ENCODE measurements at places on chromosomes 12 and 14.
A peak's percentile ranks its signal among the peaks of the same experiment; 100 is the strongest.

GRCh38 chr12:67916266-67916970 lies 72.8 kb upstream of the IFNG-AS1 start:
- no peak for DNase-seq

- DNase-seq: no peak
These were observed 255.8 kb upstream of the FOXN3 start for GRCh38 chr14:89672636-89673511.

DNA sequence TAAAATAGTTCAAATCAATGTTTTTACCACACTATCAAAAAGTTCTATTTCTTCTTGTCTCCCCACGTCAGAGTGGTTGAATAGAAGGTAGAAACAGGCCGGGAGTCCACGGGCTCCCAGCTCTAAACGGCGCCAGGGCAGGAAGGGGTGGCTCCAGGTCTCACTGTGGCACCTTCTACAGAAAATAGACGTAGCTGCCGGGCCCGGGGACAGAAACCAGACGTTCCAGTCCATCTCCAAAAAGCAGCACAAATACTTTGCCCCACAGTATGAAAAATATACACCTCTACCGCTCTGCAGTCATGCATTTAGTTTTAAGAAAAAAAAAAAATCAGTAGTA lies 30.9 kb downstream of the CCNK start:
- no peak for DNase-seq

- peak; percentile 45 for DNase-seq
These were observed 11.1 kb upstream of the SMAGP start for GRCh38 chr12:51281202-51281924.

- DNase-seq: no peak
These were observed 17.8 kb upstream of the BCL7A start for GRCh38 chr12:122003651-122004611.

DNA sequence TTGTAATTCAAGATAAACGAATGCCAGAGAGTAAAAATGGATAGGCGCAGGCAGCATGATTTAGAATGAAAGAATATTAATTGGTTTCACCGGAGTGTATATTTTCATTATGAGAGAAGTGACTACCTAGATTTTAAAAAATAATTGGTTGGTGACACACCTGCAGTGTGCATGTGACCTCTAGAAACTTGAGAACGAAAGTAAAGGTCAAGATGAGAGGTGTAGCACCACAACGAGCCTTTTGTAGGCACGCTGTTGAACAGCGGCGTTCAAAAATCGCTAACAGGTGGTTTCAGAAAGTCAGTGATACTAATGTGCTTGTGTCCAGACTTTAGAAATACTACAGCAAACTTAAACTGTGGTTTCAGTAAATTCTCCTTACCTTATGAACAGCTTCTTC lies 123.8 kb downstream of the NPAS3 start:
- no peak for DNase-seq

- DNase-seq: no peak
These were observed 2.0 kb downstream of the ESR2 start for GRCh38 chr14:64292197-64292596.

DNA sequence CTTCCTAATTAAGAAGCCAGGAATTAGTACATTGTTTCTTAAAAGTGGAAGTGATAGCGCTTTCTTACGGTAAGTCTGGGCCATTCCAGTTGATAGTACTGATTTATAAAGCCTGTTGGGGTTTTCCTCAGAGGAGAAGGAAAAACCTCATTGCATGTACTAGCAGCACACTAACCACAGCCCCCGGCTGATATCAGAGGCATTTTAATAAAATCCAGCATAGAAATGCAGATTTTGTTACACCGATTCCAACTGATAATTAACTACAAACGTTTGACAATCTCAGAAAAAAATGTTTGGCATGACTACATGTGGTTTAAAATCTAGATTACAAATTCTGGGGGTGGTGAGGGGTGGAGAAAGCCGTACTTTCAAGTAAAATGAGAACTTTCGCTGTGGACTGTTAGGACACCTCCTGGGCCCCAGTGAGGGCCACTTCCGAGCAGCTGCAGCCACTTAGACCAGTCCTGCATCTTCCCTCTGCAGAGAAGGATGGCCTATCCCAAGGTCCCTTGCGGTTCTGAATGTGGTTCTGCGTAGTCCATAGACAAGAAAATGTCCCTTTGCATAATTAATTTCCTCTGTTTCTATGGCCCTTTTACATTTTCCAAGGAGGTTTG lies 374.4 kb downstream of the NUAK1 start:
- no peak for DNase-seq

DNA sequence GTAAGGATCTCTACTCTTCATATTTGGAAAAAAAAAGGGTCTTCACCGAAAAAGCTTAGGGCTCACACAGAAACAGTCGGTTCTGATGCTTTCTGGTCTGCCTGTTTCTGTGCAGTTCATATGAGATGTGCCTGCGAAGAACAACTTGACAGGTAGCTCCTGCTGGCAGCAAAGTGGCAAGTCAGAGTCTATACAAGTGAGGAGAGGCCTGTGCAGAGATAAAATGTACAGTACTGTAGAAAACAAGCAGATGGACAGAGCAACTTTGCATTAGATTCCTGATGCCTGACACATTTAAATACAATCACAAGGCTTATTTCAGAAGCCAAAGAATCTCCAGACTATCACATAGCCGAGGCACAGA lies 936.0 kb downstream of the DIO2 start:
- no peak for DNase-seq

DNA sequence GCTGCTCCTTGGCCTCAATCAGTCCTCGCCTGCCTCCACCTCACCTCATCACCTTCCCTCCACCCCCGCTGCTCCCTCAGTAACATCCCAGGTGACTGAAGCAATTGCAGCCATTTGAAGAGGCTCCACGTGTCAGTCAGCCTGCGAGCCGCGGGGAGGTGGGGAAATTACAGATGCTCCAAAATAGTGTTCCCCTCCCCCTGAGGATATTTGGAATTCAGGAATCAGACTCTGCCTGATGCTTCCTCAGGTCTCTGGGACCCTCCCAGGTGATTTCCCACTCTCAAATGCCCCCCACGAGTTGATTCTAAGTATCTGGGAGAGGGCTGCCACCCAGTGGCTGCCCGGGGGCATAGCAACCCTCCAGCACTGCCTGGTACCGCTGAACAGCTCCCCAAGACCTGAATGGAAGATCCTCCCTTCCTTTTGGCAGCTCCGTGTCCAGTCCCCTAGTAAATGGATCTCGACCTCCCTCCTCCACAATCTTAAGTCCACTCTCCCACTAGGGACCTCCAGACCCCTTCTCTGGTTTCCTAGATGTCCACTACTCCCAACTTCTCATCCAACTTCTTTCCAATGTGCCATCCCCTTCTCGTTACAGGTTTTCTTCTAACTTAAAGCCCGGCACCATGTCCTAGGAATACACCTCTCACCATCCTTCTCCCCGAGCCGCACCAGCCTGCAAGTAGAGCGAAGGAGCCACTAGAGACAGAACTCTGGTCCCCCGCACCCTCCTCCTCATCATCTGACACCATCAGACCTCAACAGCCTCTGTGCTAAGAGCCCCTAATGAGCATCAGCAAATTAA lies 1.4 kb upstream of the ASIC1 start:
- no peak for DNase-seq
